Stimulated activated CD4-positive, alpha-beta T cell treated with anti-CD3 and anti-CD28 coated beads, Interleukin-1b, Interleukin-23, amount 100 ng/mL, for 1 hour (primary cell): ENCODE measurements at places on chromosomes 5 and 9.

DNA sequence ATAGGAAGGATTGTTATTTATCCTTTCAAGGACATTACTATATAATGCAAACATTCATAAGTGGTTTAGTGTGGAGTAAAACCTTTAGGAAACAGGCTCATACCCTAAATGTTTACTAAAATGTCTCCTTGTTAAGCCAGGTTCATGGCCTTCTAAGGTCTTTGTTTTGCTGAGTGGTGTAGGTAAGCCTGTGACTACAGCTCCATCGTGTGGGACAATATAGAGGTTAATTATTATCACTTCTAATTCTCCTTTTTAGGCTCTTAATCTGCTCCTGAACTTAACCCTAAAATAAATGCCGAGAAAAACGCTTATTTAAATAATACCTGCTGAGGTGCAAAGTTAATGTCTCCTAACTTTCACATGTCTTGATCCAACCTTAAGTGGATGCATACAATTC lies 43.8 kb downstream of the SPINK5 start:
- no peak for DNase-seq

DNA sequence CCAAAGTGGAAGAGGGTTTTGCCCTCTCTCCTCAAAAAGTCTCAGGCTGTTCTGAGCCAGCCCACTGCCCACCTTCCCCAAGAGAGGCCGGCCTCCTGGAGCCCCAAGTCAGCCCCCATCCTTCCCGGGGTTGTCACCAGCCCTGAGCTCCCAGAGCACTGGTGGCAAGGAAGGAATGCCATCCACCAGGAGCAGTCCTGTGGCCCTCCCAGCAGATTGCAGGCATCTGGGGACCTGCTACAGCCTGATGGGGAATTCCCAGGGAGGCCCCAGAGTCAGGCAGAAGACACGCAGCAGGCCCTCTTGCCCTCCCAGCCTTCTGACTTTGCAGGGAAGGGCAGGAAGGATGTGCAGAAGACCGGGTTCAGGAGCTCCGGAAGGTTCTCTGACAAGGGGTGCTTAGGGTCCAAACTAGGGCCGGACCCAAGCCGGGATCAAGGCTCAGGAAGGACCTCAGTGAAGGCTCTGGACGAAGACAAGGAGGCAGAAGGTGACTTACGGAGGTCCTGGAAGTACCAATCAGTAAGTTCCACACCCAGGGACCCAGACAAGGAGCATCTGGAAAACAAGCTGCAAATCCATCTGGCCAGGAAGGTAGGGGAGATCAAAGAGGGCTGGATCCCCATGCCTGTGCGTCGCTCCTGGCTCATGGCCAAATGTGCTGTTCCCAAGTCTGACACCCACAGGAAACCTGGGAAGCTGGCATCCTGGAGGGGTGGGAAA lies 3.7 kb downstream of the SPATA31E1 start:
- DNase-seq, result no peak

DNA sequence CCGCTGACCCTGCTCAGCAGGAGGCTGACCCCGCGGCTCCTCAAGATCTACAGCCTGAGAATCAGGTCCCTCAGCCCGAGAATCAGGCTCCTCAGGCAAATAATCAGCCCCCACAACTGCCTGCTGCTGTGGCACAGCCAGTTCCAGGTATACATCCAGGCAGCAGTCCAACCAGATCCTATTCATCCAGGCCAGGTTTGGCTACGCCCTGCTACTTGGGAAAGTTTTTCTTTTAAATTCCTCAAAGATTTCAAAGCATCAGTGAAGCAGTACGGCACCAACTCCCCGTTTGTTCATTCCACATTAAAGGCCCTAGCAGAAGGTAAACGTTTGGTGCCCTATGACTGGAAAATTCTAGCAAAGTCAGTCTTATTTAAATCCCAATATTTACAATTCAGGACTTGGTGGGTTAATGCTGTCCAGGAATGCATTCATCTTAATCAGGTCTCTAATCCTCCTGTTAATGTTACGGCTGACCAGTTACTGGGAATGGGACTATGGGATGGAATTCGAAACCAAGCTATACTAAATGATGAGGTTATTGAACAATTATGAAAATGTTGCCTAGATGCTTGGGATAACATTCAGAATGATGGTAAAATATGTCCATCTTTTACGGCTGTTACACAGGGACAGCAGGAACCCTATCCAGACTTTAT lies 102.3 kb downstream of the SYK start:
- DNase-seq, result no peak

DNA sequence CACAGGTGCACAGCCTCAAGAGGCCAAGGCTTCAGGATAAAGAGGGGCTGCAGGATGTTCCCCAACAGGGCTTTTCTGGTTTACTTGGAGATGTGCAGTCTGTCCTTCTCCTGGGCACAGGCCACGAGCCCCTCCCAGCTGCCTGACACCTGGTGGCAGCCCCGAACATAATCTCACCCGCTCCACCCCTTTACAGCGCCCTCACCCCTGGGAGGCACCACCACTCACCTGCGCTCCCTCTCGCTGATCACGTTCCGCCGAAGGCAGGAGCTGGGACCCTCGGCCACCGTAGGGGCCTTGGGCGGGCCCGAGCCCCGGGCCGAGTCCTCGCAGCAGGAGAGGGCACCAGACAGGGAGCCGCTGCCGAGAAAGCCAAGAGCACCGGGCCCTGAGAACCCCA lies 514 bp downstream of the SOHLH1 start:
- DNase-seq, result no peak

GRCh38 chr9:86821006-86821845 lies 126.1 kb downstream of the GAS1 start:
- no peak for DNase-seq

- no peak for DNase-seq
Observed at GRCh38 chr9:69667306-69667705, 4.9 kb downstream of the APBA1 start.

DNA sequence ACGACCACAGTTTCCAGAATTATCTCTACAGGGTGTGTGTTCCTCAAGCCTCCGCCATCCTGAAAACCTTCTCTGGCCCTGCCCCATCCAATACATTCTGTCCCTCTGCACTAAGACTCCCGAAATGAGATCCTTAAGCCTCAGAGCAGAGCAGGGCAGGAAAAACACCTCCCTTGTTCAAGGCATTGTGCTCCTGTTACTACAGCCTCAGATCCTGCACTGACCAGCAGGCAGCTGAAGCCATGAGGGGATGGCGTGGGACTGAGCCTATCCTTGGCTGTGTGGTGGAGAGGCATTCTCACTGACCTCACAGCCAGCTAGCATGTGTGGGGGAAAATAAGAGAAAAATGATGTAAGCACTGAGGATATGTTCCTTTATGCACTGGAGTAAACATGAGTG lies 106.7 kb upstream of the PHYKPL start:
- DNase-seq, result no peak

GRCh38 chr9:34627716-34628655 lies 880 bp downstream of the ARID3C start:
- no peak for DNase-seq

GRCh38 chr5:179240561-179240960 lies 104.7 kb downstream of the ADAMTS2 start:
- no peak for DNase-seq

DNA sequence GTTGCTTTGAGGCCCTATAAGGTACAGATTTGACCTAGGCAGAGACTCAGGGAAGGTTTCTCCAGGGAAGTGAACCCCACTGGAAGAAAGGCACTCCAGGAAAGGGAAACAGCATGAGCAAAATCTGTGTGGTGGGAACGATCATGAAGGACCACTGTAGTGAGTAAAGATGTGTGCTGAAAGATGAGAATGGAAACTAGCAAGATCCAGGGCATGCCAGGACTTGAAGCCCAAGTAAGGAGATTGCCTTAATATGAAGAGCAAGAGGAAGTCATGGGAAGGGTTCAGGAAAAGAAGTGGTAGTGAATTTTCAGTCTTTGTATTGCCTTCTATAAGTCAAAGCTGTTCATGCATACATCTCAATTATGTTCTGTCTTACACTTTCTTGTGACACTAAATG lies 55.2 kb upstream of the SLIT3 start:
- DNase-seq, result no peak

- DNase-seq, result no peak
Observed at GRCh38 chr9:35659340-35659739, 1.2 kb downstream of the CCDC107 start.

- DNase-seq, result no peak
Observed at GRCh38 chr5:109394806-109395205, 15.0 kb downstream of the PJA2 start.

DNA sequence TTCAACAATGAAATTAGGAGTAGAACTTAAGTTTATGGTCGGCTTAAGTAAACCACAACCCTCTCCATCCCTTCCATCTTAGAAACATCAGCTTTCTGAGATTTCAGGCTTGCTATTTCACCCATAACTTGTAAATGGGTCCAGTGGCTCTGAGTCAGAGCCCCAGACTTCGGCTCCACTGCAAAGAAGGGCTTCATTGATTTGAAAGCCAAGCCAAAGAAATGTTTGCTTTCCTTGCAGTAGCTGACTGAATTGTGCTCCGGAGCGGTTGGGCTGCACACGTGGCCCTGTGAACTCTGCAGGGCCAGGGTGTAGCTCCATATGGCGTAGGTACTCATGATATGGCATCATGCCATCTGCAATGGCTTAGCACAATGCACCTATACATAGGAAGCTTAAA lies 57.0 kb downstream of the NREP start:
- DNase-seq, result no peak

GRCh38 chr5:78888580-78889368 lies 96.3 kb downstream of the ARSB start:
- DNase-seq, result no peak

GRCh38 chr5:156824800-156825199 lies 25.3 kb upstream of the PPP1R2B start:
- no peak for DNase-seq
